ENCODE measurements at places on chromosomes 2 and 18.
A peak's percentile ranks its signal among the peaks of the same experiment; 100 is the strongest.

- no peak for DNase-seq
Observed at GRCh38 chr2:48586433-48586832, 31.2 kb upstream of the GTF2A1L start.

- DNase-seq = no peak
Observed at GRCh38 chr2:217835931-217836891, 166.6 kb downstream of the TNS1 start.

DNA sequence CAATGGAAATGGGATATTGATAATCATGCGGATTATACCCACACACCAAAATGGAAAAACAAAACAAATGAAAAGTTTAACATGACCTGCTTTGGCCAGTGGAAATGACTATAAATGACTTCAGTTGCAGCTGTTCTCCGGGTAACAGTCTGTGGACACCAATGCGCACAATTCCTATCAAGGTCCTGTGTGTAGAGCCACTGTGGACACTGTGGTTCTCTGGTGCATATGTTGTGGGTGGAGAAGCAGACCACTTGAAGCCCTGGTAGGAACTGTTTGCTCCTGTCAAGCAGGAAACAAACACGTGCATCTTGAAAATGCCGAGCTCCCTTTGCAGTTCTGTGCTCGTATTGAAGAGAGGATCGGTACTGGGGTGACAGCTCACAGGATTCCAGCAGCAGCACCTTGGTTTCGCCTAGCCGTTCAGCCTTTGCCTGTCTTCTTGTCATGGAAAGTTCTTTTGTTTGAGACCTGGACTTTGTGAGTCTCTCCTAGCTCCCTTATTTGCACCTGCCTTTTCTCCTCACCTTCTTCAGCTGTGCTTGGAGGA lies 32.9 kb downstream of the NCK2 start:
- no peak for DNase-seq

DNA sequence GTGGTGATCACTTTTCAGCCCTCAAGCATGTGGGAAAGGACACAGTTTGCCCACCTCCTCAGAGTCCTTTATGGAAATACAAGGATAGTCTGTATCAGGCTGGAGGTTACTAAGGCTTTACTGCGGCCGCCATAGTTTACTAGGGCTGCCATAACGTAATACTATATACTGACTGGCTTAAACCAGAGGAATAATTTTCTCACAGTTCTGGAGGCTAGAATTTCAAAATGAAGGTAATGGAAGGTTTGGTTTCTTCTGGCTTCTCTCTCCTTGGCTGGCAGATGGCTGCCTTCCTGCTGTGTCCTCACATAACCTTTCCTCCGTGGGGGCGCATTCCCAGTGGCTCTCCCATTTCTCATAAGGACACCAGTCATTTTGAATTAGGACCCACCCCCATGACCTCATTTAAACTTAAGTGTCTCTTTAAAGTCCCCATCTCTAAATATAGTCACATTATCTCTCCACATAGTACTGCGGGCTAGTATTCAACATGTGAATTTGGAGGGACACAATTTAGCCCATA lies 12.5 kb upstream of the ATIC start:
- DNase-seq = peak; percentile 97

GRCh38 chr2:15205562-15205961 lies 355.6 kb downstream of the NBAS start:
- DNase-seq = no peak

DNA sequence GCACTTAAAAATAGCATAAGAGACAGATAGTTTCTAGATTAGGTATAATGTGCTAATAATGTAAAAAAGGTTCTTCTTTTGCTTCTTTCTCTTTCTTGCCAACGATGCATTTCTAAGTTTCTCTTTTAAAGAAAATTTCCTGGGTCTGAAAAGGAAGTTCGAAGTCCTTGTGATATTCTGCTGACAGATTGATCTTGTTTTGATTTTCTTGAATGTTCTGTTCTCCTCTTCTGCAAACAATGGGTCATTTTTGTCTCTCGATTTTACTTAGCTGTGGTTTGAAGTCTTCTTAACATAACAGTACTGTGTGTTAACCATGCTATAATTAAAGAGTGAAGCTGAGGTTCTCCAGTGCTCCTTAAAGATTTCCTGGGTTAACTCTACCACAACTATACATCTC lies 61.1 kb upstream of the ACYP2 start:
- DNase-seq = no peak

DNA sequence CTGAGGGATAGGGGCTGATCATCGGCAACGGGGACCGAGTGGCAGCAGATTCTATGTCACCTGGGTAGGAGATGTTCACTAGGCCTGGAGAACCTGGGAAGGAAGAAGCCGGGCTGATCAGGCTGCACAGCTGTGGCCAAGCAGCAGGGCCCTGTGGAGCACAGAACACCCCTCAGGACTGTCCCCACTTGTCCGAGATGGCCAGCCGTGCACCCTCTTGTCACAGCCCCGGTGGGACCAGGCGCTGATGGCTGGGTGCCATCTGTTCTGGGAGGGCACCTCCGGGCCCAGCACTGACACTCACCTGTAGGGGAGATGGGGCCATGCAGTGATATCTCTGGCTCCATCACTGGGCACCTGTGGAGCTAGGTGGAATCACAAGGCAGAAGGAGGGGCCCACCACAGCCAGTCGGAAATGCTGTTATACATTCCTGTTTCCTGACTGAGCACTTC lies 217.9 kb upstream of the RAB6C start:
- no peak for DNase-seq

DNA sequence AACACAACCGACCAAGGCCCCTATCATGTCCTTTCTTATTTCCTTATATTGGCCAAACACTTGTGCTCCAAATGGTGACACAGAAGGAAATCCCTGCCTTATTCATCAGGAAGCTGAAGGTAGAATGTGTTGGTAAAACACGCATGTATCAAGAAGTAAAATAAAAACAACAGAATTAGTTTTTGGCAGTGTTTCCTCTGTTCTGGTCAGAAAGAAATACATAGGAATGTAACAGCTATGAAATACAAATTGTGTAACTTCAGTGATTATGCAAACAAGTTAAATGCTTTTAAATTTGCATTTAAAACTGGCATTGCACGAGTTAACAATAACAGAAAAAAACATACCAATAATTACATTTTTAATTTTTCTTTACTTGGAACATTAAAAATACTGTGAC lies 19.3 kb downstream of the ST6GAL2 start:
- DNase-seq = no peak

GRCh38 chr2:165745916-165746315 lies 48.1 kb downstream of the GALNT3 start:
- no peak for DNase-seq

GRCh38 chr2:15993232-15993610 lies 52.9 kb downstream of the MYCN start:
- DNase-seq = peak; percentile 63

- no peak for DNase-seq
Observed at GRCh38 chr2:106137731-106138521, 56.2 kb downstream of the UXS1 start.

- DNase-seq = no peak
Observed at GRCh38 chr2:10482913-10483312, 34.8 kb upstream of the ODC1 start.

DNA sequence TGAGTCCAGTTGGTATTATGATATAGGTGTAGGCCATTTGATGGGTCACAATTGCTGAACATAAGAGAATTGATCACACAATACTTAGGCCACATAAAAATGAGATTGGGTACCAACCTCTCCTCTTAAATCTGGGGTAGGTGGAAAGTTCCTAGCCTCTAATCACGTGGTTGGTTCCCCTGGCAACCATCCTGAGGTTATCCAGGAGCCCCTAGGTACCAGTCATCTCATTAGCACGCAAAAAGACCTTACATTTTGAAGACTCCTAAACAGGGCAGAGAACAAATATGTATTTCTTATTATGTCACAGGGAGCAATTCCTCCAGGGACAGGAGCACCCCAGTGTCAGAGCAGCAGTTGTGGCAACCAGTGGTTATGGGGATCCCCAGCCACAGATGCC lies 12.7 kb upstream of the SELENOI start:
- no peak for DNase-seq
